ENCODE measurements at places on chromosomes 11 and 22.
A peak's percentile ranks its signal among the peaks of the same experiment; 100 is the strongest.

DNA sequence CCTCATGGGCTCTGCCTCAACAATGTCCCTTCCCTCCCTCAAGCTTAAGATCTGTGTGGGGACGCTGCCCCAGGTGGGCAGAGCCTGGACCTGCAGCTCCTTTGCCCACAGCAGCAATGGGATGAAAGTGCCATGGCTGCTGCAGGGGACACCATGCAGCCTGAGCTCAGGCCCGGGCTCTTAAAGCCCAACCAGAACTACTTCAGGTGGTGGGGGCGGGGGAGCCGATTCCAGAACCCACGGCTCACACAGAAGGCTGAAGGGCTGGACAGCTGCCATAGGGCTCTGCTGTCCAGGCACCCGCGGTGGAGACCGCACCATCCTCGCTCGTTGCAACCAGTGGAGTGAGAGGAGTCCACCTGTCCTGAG, 12.5 kb downstream of the CHID1 start:
- no peak for DNase-seq

DNA sequence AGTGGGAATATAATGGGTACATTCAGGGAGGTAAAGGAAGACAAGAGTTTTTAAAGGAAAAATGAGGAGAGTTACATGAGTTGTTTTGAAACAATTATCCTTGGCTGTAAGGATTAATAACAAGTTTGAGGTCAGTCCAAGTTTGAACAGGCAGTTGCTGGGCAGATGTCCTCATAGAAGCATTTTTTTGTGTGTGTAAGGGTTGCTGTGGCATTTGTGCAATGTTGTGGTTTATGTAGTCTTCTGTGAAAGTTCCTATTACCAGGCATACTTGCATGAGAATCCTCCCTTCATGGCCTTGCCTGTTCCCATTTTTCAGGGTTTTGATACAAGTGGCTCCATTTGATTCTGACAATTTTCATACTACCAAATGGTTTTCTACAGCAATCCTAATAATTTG, 400.2 kb downstream of the KCNA4 start:
- DNase-seq, result no peak

DNA sequence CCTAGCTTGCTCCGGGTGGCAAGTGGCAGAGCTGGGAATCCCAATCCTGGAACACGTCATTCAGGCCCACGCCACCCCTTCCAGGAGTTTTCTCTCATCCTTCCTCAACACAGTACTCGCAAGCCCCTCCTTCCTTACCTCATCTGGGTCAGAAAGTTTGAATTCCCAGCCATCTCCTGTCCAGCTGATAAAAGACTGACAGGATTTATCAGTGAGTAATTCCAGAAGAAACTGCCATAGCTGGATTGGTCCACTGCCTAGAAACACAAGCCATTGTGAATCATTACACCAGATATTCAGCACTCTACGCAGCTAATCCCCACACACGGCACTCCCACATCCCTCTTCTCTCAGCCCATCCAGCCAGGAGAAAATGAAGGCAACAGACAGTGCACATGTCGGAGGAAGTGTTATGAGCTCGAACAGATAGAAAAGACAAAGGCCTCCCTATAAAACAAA, 124.0 kb downstream of the ETS1 start:
- peak; percentile 5 for DNase-seq

GRCh38 chr22:26045051-26045450, 124.2 kb upstream of the SEZ6L start:
- DNase-seq, result no peak
